Central memory CD8-positive, alpha-beta T cell (primary cell): ENCODE measurements at places on chromosomes 2 and 18.
A peak's percentile ranks its signal among the peaks of the same experiment; 100 is the strongest.

GRCh38 chr18:63987743-63988142, 17.9 kb downstream of the SERPINB8 start:
- no peaks in the 10 kb centered on the region for H3K4me1 ChIP-seq
- no peak for DNase-seq
- no peaks in the 10 kb centered on the region for H3K27me3 ChIP-seq
- no peak overlapping the region for H3K4me3 ChIP-seq
- no peak overlapping the region for H3K27ac ChIP-seq

DNA sequence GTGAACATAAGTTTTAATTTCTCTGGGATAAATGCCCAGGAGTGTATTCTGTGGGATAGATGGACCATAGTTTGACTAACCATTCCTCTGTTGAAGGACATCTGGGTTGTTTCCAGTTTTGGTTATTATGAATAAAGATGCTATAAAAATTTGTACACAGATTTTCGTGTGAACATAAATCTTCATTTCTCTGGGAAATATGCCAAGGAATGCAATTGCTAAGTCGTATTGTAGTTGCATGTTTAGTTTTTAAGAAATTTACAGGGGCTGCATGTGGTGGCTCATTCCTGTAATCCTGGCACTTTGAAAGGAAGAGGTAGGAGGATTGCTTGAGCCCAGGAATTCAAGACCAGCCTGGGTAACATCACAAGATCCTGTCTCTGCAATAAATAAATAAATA, 6.9 kb upstream of the SLC11A1 start:
- DNase-seq, result no peak
- H3K4me3 ChIP-seq, result no peak overlapping the region
- H3K36me3 ChIP-seq, result no peaks in the 10 kb centered on the region
- no peaks in the 10 kb centered on the region for H3K27me3 ChIP-seq
- no peaks in the 10 kb centered on the region for H3K4me1 ChIP-seq

- H3K4me3 ChIP-seq, result peak overlapping the region; percentile 1
- DNase-seq, result no peak
Observed at GRCh38 chr2:181138816-181139215, 158.4 kb downstream of the UBE2E3 start.

GRCh38 chr2:54239427-54239826, 16.6 kb downstream of the TSPYL6 start:
- no peaks in the 10 kb centered on the region for H3K36me3 ChIP-seq
- H3K4me3 ChIP-seq, result no peak overlapping the region
- DNase-seq, result no peak
- no peak overlapping the region for H3K27ac ChIP-seq
- H3K4me1 ChIP-seq, result no peaks in the 10 kb centered on the region
- no peaks in the 10 kb centered on the region for H3K27me3 ChIP-seq

DNA sequence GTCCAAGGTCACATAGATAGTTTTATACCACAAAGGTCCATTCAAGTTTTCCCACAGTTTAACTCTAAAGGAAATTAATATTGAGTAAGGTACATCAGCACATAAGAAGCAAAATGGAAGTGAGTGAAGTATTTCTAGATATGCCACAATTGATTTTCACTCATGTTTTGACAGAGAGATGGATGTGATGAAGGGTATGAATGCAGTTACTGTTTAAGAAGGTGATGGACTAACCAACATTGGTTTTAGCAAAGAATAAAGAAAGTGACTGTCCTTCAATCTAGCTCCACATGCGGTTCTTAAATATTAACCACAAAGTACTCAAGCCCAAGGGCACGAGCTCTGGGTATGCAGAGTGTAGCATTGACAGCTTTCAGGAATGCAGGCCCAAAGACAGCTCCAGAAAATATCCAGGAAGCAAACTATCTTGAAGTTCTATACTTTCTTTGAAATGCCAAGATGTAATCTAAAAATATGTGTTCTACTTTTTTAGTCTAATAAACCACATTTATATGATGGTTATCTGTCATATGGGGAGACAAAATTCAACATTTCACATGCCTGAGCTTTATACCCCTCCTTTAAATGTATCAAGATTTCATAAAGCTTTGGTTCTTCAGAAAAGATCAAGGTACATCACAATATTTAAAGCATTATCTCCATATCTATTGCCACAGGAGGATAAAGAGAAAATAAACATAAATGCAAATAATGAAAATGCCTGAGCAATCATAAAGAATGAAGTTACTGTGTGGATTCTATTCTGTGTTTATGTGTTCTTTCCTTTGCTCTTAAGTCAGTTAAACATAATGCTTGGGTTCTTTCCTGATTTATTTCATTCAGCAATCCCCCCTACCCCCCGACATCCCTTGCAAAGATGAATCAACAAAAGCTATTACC, 6.7 kb upstream of the SCN1A start:
- no peaks in the 10 kb centered on the region for H3K36me3 ChIP-seq
- DNase-seq, result no peak
- no peak overlapping the region for H3K4me3 ChIP-seq
- H3K27me3 ChIP-seq, result peaks cover 36% of the 10 kb centered on the region

DNA sequence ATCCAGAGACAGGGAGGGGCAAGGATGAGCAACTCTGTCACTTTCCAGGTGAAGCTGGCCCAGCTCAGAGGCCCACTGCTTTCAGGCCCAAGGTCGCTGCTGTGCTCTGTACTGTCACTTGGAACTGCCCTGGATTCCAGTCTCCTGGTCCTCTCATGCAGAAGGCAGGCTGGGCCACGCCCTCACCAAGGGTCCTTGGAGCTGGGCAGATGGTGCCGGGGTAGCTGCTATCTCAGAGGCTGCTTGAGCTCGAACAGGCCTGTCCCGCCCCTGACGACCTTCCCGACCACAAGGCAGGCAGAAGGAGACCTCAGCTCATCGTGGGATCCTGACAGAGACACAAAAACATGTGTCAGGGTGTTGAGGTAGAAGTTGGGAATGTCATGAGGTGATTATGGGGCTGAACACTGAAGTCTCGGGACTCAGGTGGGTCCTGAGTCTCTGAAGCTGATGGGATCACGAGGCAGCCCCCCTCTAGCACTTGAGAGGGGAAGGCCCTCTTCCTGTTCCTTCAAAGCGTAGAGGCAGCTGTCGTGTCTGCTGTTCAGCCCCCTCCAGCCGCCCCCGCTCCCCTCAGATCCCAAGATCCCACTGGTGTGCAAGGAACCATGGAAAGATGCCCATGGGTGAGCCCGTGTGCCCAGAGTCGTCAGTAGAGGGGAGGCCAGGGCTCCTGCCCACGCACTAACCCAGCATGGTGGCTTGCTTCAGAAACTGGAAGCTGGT, 78.3 kb downstream of the POLR1A start:
- DNase-seq, result no peak
- peaks cover 39% of the 10 kb centered on the region for H3K36me3 ChIP-seq
- no peak overlapping the region for H3K4me3 ChIP-seq
- H3K27me3 ChIP-seq, result no peaks in the 10 kb centered on the region

DNA sequence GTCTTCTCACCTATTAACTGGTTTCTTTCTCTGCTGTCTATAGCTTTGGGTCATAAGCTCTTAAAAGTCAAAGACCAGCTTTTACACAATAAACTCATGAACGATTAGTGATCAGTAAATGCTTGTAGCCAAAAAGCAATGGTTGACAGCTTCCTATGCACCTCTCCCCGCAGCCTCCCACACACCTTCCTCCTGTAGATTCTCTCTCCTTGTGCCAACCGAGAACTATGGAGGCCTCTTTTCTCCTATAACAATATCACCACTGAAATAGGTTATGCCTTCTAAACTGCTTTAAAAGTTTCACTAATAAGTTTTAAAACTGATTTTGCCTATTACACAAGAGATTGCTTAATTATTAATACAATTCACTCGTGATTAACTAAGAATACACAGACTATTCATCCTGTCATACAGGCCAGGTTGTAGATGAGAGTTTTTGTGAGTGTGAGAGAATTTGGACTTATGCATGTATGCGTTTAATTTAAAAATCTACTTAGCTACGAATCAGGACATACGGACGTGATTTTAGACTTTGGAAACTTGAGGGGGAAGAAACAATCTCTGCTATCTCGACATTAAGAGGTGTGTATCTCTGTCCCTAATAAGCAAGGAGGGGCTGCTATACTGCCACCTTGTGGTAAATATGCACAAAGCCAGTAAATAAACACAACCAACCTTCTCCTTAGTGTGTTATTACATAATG, 229.1 kb upstream of the RBBP8 start:
- H3K36me3 ChIP-seq, result no peaks in the 10 kb centered on the region
- H3K4me3 ChIP-seq, result no peak overlapping the region
- DNase-seq, result no peak

DNA sequence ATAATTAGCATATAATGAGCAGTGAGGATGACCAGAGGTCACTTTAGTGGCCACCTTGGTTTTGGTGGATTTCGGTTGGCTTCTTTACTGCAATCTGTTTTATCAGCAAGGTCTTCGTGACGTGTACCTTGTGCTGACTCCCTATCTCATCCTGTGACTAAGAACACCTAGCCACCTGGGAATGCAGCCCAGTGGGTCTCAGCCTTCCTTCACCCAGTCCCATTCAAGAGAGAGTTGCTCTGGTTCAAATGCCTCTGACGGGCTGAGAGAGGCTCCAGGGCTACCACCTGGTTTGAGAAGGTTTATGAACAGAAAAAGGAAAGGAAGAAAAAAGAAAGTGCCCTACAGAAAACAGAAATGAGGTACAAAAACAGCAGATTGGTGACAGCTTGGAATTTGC, 738.7 kb downstream of the SOCS6 start:
- no peak overlapping the region for H3K27ac ChIP-seq
- peaks cover under 1% of the 10 kb centered on the region for H3K36me3 ChIP-seq
- H3K4me3 ChIP-seq, result no peak overlapping the region
- H3K27me3 ChIP-seq, result no peaks in the 10 kb centered on the region

DNA sequence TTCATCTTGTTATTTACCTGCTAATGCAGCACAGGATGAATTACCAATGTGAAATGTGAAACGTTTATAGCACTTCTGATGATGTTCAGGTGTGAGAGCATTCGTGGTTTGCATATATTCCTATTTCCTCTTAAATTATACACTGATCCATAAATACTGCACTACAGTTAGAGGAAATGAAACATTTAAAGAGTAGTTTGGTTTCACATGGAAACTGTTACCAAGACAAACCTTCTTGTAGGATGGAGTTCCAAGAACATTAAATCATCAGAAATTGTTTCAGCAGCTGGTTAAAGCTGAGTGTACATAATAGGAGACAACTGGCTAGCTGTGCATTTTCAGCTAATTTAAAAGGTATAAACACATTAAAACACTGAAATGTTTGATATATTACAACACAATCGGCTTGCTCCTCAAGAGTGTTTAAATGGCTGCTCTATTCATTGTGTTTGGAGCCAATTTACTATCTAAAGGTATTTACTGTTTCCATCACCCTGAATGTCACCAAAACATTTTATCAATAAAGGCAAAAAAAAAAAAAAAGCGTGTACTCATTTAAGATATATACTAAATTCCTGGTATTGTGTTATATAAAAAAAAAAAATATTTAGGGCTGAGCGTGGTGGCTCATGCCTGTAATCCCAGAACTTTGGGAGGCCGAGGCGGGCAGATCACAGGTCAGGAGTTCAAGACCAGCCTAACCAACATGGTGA, 100.6 kb downstream of the DYM start:
- peaks cover 13% of the 10 kb centered on the region for H3K36me3 ChIP-seq
- peaks cover 22% of the 10 kb centered on the region for H3K4me1 ChIP-seq
- DNase-seq, result no peak
- H3K27ac ChIP-seq, result no peak overlapping the region
- H3K4me3 ChIP-seq, result no peak overlapping the region
- no peaks in the 10 kb centered on the region for H3K27me3 ChIP-seq

DNA sequence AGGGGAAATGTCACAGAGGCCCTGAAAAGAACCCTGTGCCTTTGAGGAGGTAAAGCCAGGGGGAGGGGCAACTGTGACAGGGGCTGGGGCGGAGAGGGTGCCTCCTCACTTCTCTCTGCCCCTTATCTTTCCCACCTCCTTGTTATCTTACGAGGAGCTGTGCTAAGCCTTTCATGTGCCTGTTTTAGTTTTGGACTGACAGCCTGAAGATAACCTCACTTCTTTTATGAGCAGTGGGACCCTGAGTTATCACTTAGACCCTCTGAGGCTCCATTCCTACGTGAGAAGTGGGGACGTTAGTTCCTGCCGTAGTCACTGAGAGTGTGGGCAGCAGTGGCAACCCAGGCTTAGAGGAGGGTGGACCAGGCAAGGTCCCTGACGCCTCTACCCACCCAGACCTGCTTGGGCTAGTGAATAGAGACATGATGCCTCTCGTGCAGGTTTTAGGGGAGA, 39.5 kb upstream of the LBH start:
- H3K27me3 ChIP-seq, result peaks cover 16% of the 10 kb centered on the region
- no peaks in the 10 kb centered on the region for H3K36me3 ChIP-seq
- H3K27ac ChIP-seq, result no peak overlapping the region
- H3K4me3 ChIP-seq, result no peak overlapping the region

DNA sequence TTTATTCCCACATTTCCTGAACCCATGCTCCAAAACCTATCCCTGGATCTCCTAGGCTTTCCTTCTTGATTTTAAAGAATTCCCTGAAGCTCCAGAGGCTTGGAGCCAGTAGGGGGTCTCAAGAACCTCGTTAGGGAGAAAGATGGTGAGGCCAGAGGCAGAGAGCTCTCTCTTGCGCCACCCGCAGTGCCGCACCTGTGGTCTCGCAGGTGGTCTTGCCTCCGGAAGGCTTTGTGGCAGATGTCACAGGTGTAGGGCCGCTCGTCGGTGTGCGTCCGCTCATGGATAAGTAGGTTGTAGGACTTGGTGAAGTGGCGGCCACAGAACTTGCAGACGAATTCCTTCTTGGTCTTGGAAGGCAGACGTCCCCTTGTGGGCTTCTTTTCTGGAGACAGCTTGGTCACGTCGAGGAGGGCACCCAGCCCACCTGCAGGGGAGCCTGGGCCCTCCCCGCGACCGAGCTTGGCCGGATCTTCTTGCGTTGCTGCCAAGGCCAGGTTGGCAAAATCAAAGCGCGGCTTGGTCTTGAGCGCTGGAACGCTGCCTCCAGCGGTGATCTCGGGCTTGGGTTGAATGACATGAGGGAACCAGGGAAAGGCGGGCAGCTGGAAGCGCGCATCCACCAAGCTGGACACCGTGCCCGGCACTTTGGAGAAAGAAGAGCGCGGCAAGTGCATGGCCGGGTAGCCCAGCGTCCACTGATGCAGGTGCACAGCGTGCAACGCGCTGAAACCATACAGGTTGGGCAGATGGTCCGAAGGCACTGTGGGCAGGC, 5.3 kb downstream of the OSR1 start:
- peaks cover 23% of the 10 kb centered on the region for H3K36me3 ChIP-seq
- no peak overlapping the region for H3K27ac ChIP-seq
- peaks cover 100% of the 10 kb centered on the region for H3K27me3 ChIP-seq
- peaks cover 30% of the 10 kb centered on the region for H3K4me1 ChIP-seq
- H3K4me3 ChIP-seq, result no peak overlapping the region

DNA sequence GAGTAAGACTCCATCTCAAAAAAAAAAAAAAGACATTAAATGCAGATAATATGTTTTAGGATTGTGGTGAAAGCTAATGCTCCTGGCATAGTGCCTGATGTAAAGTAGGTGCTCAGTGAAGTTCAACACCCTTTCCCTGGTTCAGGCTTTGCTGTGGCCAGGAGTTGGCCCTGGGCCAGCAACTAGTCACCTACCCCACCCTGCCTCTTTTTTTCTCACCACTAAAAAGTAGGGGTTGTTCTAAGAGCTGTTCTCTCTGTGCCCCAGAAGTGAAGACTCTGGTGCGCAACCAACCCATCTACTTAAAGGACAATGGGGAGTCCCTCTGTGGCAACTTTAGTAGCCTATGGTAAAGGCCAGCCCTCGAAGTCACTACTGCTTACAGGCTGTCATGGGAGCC, 75.9 kb downstream of the DNMT3A start:
- H3K4me3 ChIP-seq, result no peak overlapping the region
- no peaks in the 10 kb centered on the region for H3K27me3 ChIP-seq
- peaks cover 35% of the 10 kb centered on the region for H3K4me1 ChIP-seq
- H3K27ac ChIP-seq, result peak overlapping the region; percentile 62
- no peak for DNase-seq

- H3K4me1 ChIP-seq, result no peaks in the 10 kb centered on the region
- H3K36me3 ChIP-seq, result no peaks in the 10 kb centered on the region
- no peak for DNase-seq
- H3K27me3 ChIP-seq, result peaks cover 22% of the 10 kb centered on the region
- H3K27ac ChIP-seq, result no peak overlapping the region
Observed at GRCh38 chr2:180570864-180571263, 409.5 kb upstream of the UBE2E3 start.
